ENCODE measurements at places on chromosomes 2 and 18.

DNA sequence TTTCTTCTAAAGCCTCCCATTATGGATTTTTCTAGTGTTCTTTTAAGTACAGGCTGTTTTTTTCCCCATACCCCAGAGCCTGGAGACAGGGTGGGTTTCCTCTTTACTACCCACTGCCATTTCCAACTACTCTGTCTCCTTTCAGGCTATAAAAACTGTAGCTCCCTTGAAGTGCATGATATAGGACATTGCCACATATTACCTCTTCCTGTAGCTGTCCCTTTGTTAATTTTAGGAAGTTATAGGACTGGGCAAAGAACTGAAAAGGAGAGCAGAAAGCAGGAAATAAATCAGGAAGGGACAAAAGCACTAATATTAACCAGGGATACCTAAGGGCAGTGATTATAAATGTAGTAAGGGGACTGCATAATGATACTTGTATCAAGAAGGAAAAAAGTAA is 54.1 kb downstream of the VIL1 start:
- no peak for DNase-seq

DNA sequence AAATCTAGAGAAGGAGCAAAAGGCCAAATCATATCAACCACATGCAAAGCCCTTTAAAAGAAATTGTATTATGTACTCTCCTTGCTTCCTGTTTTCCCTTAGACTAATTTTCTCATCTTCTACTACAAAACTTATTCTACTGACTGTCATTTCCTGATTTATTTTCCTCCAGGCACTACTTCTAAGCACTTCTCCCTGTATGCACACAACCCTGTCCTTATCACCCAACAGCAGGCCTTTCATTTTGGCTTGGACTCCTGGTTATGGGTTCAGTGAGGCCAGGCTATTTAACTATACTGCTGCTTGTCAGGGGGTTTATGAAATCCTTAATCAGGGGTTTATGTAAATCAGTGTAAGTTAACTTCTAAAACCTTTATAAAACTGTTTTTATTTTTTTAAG is 205.1 kb upstream of the FAM98A start:
- no peak for DNase-seq

- DNase-seq, result no peak
These were observed 33.4 kb downstream of the SIX2 start for GRCh38 chr2:44975571-44976450.

DNA sequence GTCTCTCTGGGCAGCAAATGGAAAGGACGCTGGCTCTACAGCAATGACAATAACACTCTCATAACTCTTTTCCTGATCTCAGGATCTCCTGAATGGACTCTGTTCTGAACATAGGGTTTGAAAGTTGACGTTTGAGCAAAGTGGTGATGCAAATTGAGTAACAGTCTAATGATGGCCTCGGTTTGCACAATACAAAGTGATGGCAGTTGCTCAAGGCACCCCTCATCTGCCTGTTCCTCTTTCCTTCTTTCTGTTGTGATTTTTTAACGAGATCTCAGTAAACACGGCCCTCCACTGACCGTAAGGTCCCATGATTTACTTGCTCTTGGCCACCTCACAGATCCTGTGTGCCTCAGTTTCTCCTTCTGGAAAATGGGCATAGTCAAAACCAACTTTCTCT is 303.6 kb downstream of the SLC8A1 start:
- no peak for DNase-seq

GRCh38 chr2:28997847-28998735 is 17.0 kb downstream of the TOGARAM2 start:
- DNase-seq, result peak; percentile 54

GRCh38 chr2:45930396-45930792 is 278.9 kb downstream of the PRKCE start:
- DNase-seq, result peak; percentile 71

DNA sequence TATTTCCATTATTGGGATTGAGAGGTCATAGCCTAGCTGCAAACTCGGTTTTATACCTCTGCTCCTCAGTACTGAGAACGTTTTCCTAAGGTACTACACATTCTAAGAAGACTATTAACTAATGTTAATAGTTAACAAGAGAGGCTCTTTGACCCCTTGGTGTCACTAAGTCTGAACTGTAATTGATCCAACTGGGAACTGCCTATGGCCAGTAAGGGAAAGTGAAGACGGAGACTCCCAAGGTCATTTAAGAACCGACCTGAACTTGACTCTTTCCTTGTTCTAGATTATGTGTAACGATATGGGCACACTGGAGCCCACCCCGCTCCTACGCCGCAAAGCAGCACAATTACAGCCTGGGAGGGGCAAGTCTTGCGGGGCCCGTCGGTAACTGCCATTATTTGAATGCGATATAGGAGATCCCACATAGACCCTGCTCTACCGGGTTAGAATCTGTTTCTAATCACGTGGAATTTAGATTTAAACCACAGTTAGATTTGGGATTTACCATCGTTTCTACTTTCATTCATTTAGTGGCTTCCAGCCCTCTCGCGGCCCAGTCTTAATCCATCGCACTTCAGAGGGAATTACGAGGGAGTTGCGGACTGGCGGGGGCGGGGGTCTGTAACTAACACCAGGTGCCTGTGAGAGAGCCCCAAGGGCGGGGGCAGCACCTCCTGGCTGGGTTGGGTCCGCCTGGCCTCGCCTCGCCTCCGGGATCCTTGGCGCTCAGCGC is 84.1 kb upstream of the EPB41L3 start:
- DNase-seq, result no peak

DNA sequence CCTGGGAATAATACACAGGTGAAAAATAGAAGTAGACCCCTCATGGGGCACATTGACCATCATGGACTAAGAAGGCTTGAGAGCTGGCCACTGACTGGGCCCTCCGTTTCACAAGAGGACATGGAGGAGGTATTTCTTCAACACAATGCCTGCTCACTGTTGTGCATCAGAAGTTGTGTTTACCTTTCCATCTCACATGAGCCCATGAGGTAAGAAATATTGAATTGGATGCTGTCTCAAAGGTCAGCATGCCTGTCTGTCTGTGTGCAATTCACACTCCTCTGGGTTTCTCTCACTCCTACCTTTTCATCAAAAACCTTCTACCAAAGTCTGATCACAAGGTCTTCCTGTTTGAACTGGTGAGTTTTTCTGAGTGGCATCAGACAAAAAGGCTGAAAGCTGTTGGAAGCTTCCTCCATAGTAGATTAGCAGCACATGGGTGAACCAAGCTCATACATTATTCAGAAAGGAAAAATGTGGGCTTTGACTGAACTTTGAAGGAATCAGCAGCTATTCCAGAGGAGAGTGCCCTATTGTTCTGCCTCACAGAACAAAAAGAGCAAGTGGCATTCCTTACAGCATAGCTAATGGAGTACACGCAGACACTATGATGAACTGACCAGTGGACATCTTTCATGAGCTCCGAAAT is 143.2 kb upstream of the RND3 start:
- DNase-seq, result no peak

- no peak for DNase-seq
These were observed 798.5 kb downstream of the TRIB2 start for GRCh38 chr2:13515254-13515653.

DNA sequence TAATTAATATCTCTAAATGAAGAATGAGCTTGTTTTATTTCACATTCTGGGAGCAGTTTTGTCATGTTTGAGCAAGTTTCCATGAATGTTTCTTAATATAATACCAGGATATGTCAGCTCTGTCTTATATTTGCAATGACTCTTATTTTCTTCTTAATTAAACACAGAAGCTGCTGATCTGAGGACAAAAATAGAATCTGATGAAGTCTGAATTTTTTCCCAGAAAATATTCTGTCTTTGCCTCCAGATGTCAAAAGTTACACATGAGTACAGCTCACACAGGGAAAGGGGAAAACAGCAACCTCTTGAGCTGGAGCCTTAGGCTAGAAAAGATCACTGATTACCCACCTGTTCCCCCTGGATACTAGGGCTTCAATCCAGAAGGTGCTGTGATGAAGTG is 606.6 kb upstream of the SYT4 start:
- no peak for DNase-seq

DNA sequence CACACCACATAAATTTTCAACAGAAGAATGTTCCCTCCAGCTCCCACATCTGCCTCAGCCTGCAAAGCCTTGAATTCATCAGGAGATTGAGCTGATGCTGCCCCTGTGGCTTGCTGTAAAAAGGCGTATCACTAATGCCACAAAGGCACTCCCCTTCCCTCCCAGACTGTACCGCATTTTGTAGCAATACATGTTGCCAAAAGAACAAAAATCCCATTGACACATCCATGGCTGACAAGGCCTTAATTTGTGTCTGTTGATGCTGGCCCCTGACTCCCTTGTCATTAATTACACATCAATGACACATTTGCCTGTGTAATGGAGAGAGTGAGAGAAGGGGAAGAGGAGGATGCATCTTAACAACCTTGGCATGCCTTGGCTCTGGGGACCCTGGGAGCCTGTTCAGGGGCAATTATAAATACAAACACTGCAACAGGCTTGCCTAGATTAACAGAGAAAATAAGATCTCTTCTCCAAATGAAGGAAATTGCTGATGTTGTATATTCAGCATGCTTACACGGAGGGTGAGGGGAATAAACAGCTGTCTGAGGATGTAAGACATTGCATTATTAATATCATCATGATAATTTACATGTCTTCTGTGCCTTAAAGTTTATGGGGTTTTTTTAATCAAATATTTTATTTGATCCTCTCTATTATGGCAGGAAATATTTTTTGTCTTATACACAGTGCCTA is 264.0 kb downstream of the SUCLG1 start:
- no peak for DNase-seq

DNA sequence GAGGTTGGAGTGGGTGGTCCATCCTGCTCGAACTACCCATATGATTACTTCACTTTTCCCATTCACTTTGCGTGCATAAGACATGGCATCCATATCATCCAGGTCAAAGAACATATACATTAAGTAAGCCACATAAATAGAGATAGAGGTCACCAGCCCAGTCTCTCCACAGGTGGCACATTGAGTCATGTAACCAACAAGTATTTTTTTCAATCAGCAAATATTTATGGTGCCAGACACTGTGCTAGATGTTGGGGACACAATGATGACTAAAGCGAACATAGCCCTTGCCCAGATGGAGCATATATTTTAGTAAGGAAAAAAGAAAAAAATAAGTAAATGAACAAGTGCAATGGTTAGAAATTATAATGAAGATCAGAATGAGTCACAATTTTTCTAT is 83.6 kb upstream of the LCLAT1 start:
- peak; percentile 60 for DNase-seq

DNA sequence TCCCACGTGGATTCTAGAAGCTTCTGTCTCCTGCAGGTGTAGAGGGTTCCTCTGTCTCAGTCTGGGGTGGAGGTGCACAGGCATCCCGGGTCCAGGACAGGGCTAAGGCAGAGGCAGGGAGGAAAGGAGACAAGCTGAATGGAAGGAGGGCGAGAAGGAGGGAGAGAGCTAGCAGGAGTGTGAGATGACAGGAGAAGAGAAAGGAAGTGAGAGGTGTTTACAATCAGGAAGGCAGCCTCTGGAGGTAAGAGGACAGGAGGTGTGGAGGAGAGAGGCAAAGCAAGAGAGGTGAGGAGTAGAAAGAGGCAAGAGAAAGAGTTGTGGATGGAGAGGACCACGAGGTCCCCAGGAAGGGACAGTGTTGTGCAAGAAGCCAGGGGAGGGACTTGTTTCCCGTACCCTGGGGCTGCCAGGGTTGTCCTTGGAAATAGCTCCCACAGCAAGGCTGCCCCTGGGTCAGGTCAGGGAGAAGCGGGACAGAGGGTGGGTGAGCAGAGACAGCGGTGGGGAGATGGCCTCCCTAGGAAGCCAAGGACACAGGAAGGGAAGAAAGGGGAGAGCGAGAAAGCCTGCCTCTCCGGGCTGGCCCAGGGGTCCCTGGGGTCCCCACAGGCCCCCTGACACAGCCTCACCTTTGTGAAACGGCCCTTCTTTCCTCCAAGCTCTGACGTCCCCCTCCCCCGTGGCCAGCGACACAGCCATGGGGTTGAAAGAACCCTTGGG is 136.9 kb downstream of the CYP26B1 start:
- no peak for DNase-seq

DNA sequence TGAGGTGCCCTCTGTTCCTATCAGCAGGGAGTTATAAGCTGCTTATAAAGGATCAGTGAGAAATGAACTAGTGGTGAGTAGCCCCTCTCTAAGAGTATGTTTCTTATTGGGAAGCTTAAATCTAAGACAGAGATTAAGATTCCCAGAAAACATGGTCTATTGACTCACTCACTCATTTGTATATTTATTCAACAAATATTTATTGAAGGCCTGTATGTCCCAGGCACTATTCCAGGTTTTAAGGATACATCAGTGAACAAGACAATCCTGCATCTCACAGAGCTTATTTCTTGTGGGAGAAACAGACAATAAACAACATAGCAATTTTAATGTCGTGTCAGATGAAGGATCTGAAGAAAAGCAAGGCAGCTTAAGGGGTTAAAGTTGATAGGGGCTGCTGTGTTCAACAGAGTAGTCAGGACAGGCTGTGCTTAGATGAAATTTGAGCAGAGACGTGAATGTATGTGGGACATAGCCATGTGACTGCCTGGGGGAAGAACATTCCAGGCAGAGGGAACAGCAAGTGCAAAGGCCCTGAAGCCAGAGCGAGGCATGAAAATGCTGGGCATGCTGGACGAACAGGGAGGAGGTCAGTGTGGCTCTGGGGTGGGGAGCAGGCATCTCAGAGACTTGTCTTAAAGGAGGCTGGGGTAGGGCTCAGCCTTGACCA is 14.8 kb upstream of the PSD4 start:
- no peak for DNase-seq

DNA sequence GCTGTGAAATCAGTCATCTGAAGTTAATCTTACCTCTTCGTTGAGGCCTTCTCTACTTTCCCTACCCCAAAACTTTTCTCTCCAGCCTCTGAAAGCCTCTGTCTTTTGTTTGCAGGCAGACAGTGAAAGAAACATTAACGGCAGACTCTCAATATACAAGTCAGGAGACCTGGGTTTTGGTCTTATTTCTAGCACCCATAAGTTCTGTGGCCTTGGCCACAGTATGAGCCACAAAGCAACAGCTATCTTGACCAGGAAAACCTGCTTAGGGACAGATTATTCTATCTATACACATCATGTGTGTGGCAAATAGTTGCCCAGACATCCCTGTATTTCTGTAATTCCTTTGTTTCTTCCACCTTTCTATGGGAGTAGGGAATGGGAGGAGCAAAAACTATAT is 318.3 kb downstream of the AGPS start:
- DNase-seq, result no peak

GRCh38 chr18:51623653-51624052 is 426.2 kb upstream of the MEX3C start:
- no peak for DNase-seq

GRCh38 chr2:153311432-153311831 is 167.1 kb downstream of the RPRM start:
- DNase-seq, result no peak

- DNase-seq, result no peak
These were observed 153.5 kb downstream of the MYCN start for GRCh38 chr2:16093639-16094529.

GRCh38 chr18:35077937-35078336 is 36.7 kb downstream of the MAPRE2 start:
- DNase-seq, result no peak

- no peak for DNase-seq
These were observed 1.1 kb downstream of the FEV start for GRCh38 chr2:218983934-218984238.

- no peak for DNase-seq
These were observed 13.1 kb downstream of the NXPH2 start for GRCh38 chr2:138767101-138767500.

Measured in SW480 (cell line).